Activated naive CD8-positive, alpha-beta T cell treated with anti-CD3 and anti-CD28 coated beads, Interleukin-2, amount 50 U/mL, for 16 hours (primary cell): ENCODE measurements at places on chromosomes 2 and 18.

DNA sequence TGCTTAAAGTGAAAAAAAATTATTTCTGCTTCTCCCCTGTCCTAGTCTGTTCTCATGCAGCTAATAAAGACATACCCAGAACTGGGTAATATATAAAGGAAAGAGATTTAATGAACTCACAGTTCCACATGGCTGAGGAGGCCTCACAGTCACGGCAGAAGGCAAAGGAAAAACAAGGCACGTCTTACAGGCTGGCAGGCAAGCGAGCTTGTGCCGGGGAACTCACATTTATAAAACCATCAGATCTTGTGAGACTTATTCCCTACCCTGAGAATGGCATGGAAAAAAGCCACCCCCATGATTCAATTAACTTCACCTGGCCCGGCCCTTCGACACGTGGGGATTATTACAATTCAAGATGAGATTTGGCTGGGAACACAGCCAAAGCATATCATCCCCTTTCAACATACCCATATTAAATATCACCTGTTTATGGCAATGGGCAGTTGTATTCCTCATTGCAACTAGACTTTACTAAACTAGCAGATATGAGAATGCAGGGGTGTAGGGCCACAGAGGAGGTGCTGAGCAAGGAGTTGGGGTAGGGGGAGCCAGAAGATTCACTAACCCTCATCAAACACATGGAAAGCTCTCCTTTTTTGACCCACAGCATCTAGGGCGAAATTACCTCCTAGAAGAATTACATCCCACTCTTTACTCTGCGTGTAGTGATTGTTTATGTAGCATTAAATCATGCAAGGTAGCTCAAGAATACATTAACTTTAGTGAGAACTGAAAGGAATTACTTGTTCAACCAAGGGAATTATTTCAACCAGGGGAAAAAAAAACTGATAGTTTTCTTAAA lies 183.3 kb upstream of the DOK6 start:
- no peak for DNase-seq

DNA sequence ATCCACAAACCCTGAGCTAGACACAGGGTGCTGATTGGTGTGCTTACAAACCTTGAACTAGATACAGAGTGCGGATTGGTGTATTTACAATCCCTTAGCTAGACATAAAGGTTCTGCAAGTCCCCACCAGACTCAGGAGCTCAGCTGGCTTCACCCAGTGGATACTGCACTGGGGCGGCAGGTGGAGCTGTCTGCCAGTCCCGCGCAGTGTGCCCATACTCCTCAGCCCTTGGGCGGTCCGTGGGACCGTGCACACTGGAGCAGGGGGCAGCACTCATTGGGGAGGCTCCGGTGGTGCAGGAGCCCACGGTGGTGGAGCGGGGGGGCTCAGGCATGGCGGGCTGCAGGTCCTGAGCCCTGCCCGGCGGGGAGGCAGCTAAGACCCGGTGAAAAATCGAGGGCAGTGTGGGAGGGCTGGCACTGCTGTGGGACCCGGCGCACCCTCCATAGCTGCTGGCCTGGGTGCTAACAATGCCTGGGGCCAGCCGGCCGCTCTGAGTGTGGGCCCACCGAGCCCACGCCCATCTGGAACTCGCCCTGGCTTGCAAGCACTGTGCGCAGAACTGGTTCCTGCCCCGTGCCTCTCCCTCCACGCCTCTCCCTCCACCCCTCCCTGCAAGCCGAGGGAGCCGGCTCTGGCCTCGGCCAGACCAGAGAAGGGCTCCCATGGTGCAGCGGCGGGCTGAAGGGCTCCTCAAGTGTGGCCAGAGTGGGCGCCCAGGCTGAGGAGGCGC lies 75.6 kb downstream of the MOB4 start:
- DNase-seq = no peak

DNA sequence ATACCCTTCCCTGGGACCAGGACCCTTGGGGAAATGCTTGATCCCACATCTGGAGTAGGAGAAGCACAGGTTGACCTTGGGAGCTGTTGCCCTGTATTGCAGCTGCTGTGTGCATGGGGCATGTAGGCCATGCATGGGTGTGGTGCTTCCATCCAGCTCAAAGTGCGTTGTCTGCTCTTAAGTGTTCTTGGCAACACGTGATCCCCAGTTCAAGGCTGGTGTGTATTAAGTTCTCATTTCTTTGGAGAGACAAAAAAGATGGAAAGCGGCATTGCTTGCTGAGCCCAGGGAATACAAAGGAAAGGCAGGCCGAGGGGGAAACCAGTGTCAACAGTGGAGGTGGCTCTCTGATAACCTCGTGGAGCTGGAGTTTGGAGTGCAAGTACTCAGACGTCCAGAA lies 110.7 kb downstream of the RTP5 start:
- DNase-seq = no peak

DNA sequence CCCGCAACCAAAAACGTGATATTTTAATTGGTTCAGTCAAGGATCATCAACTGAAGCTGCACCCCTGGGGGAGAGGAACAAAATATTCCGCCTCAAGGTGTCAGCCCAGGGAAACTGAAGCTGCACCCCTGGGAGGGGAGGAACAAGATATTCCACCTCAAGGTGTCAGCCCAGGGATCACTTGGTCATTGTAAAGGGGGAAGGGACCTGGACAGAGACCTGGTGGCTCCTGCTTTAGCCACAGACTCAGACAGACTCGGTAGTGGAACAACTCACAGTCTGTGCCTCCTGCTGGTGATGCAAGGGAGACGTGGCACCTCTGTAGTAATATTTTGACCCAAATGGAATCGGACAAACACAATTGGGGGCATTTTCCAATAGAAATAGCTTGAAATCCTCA lies 75.1 kb downstream of the GBX2 start:
- DNase-seq = no peak

DNA sequence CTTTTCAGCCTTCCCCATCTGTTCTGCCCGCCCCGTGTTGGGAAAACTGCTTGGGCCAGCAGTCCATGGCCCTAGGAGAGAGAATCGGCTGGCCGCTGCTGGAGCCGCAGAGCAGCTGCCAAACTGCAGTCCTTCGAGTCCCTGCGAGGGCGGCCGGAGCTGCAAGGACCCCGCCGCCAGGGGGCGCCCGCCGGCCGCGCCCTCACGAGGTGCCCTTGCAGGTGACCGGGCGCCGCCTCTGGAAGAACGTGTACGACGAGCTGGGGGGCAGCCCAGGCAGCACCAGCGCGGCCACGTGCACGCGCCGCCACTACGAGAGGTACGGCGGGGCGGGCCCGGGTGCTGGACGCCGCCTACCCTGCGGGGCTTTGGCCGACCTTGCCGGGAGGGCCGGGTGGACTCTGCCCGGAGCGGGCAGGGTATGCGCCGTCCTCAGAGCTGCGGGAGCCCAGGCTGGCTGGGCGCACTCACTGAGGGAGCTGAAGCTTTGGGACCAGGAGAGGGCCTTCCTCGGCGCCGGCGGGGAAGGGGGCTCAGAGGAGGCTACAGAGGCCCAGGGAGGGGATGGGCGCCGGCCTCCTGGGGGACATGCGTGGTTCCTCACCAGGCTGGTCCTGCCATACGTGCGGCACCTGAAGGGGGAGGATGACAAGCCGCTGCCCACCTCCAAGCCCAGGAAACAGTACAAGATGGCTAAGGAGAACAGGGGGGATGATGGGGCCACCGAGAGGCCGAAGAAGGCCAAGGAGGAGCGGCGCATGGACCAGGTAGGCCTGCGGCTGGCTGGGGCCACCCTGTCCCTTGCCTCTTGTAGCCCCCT lies 13.6 kb downstream of the ARID5A start:
- no peak for DNase-seq

DNA sequence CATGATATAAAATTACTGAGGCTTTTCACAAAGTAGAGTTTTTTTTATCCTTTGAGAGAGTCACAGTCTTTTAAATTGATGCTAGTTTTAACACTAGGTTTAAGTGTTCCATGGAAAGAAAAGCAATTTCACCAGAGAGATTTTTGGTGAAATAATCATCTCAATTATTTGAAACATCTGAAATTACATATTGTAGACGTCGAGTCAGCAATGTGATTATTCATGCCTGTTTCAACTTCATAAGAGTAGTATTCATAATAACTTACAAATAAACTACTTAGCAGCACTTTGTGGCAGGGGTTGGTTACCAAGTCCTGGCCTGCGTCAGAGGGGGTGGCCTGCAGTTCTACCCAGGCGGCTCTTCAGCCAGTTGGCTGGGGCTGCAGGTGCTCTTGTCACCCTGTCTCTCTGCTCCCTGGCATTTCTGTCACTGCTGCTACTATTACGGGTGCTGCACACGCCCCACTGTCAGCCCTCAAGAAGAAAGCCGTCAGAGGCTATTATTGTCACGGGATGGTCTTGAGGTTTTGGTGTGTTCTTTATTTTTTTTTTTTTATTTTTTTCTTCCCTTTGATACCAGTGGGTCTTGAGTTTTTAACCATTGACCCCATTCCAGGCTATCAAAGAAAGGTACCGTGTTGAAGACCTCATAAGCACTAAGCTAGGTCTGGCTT lies 50.4 kb downstream of the MALT1 start:
- DNase-seq = no peak
